Fibroblast of skin of right quadriceps (primary cell): ENCODE measurements at places on chromosomes 6 and 20.
A peak's percentile ranks its signal among the peaks of the same experiment; 100 is the strongest.

DNA sequence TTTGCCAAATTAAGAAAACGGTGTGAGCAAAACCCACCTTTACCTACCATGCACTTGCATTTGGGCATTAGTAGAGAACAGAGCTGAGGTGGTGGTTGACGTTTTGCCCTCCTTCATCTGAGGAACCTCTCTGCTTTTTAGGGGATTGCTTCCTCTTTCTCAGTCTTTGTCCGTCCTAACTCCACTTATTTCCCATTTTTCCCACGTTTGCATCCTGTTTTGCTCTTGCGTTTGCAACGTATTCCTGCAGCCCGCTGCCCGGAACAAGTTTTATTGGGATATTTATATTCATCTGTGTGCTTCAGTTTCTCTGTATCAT, 374 bp upstream of the SERINC1 start:
- no peak for DNase-seq

DNA sequence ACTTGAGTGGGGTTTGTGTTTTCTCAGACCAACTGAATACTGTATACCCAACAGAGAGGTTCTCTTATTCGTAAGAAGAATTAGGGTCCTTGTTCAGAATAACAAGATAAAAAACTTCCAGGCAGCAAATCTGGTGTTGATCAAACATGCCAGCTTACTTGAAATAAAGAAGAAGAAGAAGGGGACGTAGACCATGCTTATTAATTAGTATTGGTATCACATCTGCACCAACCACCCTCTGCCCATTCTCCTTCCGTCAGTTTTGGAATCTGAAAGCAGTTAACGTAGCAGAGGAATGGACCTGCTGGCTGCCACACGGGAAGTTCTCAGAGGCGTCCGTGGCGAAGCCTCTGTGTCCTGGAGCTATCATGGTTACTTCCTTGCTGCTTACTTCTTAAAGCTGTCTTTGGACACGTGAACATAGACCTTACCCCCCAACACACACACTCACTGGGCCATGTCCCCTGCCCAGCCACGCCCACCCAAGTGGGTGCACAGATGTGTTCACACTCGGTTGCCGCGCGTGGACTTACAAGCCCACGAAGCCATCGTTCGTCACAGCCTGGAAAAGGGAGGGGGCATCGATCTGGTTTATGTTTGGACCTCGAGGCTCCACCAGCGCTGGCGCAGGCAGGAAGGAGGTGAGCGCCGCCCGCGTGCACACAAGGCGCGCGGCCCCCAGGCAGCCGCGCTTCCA, 4.1 kb upstream of the DLL1 start:
- DNase-seq = no peak

- no peak for DNase-seq
Observed at GRCh38 chr20:32448306-32449056, 90.3 kb downstream of the ASXL1 start.

GRCh38 chr20:40203032-40203431, 486.0 kb downstream of the MAFB start:
- no peak for DNase-seq

DNA sequence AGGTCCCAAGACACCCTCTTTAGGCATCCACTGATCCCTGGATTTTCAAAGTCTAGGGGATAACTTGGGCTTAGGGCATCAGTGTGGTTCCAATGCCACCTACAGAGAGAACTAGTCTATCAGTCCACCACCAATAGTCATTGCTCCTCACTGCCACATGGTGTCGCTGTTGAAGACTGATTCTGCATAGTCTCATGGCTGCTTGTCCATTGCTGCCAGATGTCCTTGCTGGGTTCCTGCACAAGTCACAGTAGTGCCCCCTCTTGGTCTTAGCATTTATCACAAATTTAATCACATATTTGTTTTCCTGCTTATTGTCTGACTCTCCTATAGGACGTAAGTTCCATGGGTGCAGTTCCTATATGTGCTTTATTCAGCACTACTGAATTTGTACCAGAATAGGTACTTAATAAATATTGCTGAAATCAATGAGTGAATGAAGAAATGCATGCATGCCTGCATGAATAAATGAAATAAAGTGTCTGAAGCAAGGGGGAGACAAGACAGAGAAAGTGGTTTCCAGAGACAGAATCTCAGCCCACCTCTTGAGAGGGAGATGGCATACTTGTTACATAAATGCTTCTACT, 45.9 kb upstream of the RALY start:
- peak; percentile 10 for DNase-seq

DNA sequence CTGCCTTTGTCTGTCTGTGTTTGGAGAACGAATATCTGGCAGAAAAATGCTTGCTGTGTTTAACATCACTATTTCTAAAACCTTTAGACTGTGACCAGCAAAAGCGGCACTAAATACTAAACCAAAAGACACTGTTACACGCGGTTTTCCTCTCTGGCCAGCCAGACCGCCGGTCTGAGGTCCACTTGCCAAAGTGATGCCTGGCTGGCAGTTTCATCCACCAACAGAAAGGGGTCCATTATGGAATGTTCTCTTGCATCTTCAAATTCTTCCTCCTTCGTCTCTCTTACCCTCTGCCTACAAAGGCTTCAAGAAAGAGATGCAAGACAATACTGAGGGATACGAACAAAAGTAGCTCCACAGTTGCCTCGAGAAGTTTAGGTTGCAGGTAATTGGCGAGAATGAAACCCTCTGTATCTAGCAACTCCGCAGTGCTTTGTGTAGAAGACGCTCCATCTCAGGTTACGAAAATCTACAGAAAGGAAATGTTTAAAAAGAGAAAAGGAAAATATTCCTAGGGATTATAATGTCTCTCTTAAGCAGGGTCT, 176.6 kb downstream of the TRIM27 start:
- no peak for DNase-seq

DNA sequence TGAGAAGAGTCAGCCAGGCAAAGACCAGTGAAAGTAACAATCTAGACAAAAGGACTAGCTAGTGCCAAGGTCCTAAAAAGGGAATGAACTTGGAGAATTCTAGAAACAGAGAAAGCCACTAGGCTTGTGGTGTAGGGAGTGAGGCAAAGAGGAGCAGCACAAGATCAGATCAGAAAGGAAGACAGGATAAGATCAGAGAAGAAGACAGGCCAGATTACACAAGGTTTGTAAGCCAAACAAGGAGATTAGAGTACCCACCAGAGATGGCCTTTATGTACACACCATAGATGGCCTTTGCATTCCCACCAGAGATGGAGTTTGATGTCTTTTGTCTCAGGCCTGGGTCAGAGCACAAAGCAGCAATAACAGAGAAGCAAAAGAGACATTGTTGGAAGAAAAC, 105.6 kb upstream of the PLCB4 start:
- DNase-seq = no peak

DNA sequence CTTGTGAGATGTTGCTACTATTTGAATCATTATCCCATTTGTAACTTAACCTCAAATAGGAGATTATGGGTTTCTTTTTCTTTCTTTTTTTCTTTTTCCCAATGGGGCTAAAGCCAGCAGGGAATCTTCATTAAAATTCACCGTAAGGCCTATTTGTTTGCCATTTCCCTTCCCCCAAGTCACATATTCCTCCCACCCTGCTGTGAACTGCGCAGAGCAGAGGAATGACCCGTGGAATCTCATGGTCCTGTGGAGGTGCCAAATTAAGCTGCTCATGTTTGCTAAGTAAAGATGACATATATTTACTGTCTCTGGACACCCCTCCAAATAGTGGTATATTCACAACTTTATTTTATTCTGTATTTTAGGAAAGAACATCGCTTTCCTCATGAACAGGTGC, 699.3 kb downstream of the RNF144B start:
- no peak for DNase-seq

GRCh38 chr6:166465003-166465399, 82.3 kb upstream of the MPC1 start:
- no peak for DNase-seq

- no peak for DNase-seq
Observed at GRCh38 chr20:3328501-3328900, 79.0 kb downstream of the DNAAF9 start.
